ENCODE measurements at places on chromosomes 2 and 18. TPM values are rescaled to one million over a fixed set of nuclear protein-coding genes. Genes with fewer than 3 reads are reported as not detected.

Gene MDH1B
- total RNA-seq, result 1.3 TPM

Gene DSEL
- 55.2 TPM for total RNA-seq

Gene E2F6
- 22.0 TPM for total RNA-seq

Gene KHK
- total RNA-seq, result 5.3 TPM

Gene RAB17
- total RNA-seq, result 4.6 TPM

GRCh38 chr2:10775021-10775780, 37.4 kb downstream of the PDIA6 start:
- no peaks in the 10 kb centered on the region for H3K27me3 ChIP-seq
- no peak for DNase-seq
- H3K4me3 ChIP-seq, result no peak overlapping the region

GRCh38 chr18:58272209-58272608, 228.2 kb downstream of the NEDD4L start:
- no peaks in the 10 kb centered on the region for H3K4me1 ChIP-seq
- H3K27ac ChIP-seq, result no peak overlapping the region
- no peaks in the 10 kb centered on the region for H3K27me3 ChIP-seq
- no peak for DNase-seq
- no peak overlapping the region for H3K4me3 ChIP-seq

- H3K4me1 ChIP-seq, result no peaks in the 10 kb centered on the region
- no peak overlapping the region for H3K4me3 ChIP-seq
- H3K27ac ChIP-seq, result no peak overlapping the region
Measured at GRCh38 chr18:2602844-2603243, 31.5 kb downstream of the NDC80 start.

DNA sequence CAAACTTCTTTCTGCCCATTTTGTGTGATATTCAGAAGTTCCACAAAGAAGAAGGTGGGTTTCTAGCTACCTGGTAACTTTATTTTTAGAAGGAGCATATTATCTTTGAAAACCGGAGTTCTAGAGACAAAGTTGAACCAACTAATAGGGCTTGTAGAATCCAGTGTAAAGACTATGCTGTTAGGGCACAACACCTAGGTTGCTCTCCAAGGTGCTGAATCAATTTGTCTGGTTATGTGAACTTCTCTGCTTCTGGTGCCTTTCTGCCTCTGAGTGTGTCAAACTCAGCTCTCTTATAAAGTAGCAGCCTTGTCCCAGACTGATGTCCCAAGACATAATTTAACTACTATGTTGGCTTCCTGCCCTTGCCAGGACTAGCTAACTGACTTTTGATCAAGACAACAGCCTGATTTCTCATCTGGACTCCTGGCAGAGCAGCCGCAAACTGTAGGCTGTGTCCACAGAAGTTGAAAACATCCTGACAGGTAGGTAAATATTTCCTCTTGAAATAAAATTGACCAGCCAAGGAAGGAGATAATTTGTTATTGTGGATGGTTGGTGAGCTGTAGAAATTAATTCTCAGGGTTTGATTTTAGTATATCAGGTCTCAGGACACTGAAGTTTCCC, 119.4 kb downstream of the CYRIA start:
- DNase-seq, result no peak
- no peaks in the 10 kb centered on the region for H3K36me3 ChIP-seq
- H3K27ac ChIP-seq, result no peak overlapping the region
- no peaks in the 10 kb centered on the region for H3K27me3 ChIP-seq
- H3K4me3 ChIP-seq, result no peak overlapping the region

DNA sequence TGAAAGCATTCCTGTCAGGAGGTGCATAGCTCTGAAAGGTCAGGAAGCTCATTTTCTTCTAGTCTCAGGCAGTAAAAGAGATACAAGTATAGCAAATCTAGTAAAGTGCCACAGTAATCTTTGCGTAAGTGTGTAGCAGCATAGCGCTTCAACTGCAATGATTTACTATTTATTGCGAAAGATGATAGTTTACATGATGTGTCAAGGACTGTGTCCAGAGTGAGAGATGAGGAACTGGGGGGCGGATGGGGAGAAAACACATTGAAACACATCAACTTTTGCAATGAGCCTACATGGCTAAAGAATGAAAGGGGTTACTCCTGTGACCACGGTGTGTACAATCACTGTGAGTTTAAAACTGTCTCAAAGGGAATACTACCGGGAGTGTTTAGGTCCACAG, 644.4 kb downstream of the GALR1 start:
- no peaks in the 10 kb centered on the region for H3K4me1 ChIP-seq
- H3K27ac ChIP-seq, result no peak overlapping the region
- no peak overlapping the region for H3K4me3 ChIP-seq
- H3K36me3 ChIP-seq, result no peaks in the 10 kb centered on the region
- DNase-seq, result no peak
- H3K27me3 ChIP-seq, result no peaks in the 10 kb centered on the region

DNA sequence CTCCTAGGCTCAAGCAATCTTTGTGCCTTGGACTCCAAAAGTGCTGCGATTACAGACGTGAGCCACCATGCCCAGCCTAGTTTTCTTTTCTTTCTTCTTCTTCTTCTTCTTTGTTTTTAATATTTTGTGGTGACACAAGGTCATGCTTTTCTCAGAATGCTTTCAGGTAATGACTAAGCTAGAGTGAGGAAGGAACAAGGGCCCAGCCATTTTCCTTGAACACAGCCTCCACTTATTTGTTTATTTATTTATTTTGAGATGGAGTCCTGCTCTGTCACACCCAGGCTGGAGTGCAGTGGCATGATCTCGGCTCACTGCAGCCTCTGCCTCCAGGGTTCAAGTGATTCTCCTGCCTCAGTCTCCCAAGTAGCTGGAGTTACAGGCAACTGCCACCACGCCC, 74.3 kb upstream of the ST3GAL5 start:
- H3K4me1 ChIP-seq, result no peaks in the 10 kb centered on the region
- no peaks in the 10 kb centered on the region for H3K36me3 ChIP-seq
- DNase-seq, result no peak
- no peaks in the 10 kb centered on the region for H3K27me3 ChIP-seq
- no peak overlapping the region for H3K4me3 ChIP-seq

DNA sequence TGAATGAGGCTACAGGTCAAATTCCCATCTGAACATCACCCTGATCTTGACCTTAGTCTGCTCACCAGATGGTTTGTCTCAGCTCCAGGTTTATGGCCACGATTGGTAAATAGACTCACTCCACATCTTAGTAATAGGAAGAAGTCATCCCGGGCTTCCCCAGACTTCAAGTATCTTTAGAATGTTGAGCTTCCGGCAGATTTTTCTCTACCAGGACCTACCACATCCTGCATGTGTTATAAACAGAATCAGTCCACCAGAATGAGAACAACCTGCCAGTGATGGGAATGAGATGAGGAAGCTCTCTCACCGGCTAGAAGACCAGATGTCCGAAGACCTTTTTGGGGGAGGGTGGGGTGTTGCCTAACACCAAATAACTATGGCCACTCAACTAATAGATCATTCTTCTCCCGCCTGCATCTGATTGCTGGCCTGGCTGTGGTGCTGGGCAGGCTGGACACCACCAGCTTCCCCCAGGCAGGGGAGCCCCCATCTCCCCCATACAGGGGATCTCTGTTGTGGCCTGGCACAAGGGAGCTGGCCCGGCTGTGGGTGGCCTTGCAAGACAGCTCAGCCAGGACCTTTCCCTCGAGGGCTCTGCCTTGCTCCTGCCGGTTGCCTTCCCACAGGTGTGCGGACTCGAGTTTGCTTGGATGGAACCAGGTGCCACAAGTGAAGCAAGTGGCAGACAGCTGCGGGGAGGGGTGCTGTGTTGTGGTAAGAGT, 88.5 kb downstream of the SH3RF3 start:
- H3K27ac ChIP-seq, result no peak overlapping the region
- DNase-seq, result no peak
- H3K4me1 ChIP-seq, result peaks cover 7% of the 10 kb centered on the region
- no peaks in the 10 kb centered on the region for H3K27me3 ChIP-seq
- no peak overlapping the region for H3K4me3 ChIP-seq
- no peaks in the 10 kb centered on the region for H3K36me3 ChIP-seq

GRCh38 chr2:102284611-102285010, 26.8 kb upstream of the IL1RL1 start:
- no peaks in the 10 kb centered on the region for H3K36me3 ChIP-seq
- no peak for DNase-seq
- H3K27me3 ChIP-seq, result no peaks in the 10 kb centered on the region
- no peaks in the 10 kb centered on the region for H3K4me1 ChIP-seq
- H3K4me3 ChIP-seq, result no peak overlapping the region
- H3K27ac ChIP-seq, result no peak overlapping the region

DNA sequence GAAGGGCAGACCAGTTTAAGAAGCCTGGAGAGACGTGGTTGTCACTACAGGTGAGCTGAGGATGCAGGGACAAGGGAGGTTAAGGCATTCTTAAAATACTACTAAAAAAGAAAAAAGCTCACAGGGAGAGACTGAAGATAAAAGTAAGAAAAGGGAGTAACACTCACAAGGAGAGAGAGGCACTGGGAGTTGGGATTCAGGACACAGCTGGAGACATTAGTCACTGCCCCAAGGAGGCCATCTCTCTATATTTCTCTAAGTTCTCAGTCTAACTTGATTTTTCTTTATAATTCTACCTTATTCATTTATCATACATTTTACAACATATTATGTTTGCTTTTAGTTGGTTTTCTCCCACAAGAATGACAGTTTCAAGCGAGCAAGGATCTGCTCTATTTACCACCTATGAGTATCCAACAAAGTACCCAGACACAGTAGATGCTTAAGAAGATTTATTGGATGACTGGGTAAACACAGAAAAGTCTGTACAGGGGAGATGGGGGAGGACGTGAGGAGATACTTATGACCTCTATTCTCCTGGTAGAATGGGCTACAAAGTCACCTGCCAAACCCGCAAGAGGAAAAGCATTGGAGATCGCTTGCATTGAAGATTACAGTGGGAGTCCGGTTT, 2.2 kb downstream of the SERPINE2 start:
- DNase-seq, result no peak
- H3K27ac ChIP-seq, result no peak overlapping the region
- H3K27me3 ChIP-seq, result no peaks in the 10 kb centered on the region
- H3K4me1 ChIP-seq, result no peaks in the 10 kb centered on the region
- no peak overlapping the region for H3K4me3 ChIP-seq

- no peak overlapping the region for H3K27ac ChIP-seq
- H3K4me3 ChIP-seq, result no peak overlapping the region
- no peaks in the 10 kb centered on the region for H3K4me1 ChIP-seq
- no peaks in the 10 kb centered on the region for H3K27me3 ChIP-seq
- no peak for DNase-seq
- H3K36me3 ChIP-seq, result no peaks in the 10 kb centered on the region
Measured at GRCh38 chr2:105068387-105068786, 30.5 kb downstream of the MRPS9 start.

GRCh38 chr2:96315400-96316071, 9.6 kb upstream of the ITPRIPL1 start:
- H3K27ac ChIP-seq, result no peak overlapping the region
- DNase-seq, result no peak
- H3K36me3 ChIP-seq, result no peaks in the 10 kb centered on the region

- H3K36me3 ChIP-seq, result no peaks in the 10 kb centered on the region
- H3K4me1 ChIP-seq, result no peaks in the 10 kb centered on the region
- DNase-seq, result no peak
- no peak overlapping the region for H3K27ac ChIP-seq
- no peak overlapping the region for H3K4me3 ChIP-seq
Measured at GRCh38 chr2:142880279-142880678, 2.8 kb downstream of the KYNU start.

DNA sequence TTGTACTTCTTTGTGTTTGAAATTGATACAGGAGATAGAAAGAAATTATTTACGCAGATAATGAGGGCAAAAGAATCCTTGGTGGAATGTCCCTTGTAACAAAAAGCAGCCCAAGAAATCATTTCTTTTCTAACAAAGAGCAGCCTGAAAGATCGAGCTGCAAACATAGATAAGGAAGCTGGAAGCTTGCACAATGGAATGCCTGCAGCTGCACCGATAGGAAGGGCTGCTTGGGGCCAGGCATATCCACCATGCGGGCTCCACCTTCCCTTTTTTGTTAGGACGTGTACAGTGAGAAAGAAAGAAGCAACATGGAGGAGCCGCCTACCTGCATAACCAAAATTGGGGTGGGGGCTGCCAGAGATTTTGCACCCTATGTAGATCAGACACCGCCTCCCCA, 568.7 kb downstream of the METTL4 start:
- H3K4me1 ChIP-seq, result no peaks in the 10 kb centered on the region
- H3K36me3 ChIP-seq, result no peaks in the 10 kb centered on the region
- no peak for DNase-seq
- no peaks in the 10 kb centered on the region for H3K27me3 ChIP-seq
- no peak overlapping the region for H3K4me3 ChIP-seq

GRCh38 chr2:196783431-196784094, 15.9 kb downstream of the GTF3C3 start:
- no peaks in the 10 kb centered on the region for H3K4me1 ChIP-seq
- no peaks in the 10 kb centered on the region for H3K36me3 ChIP-seq
- DNase-seq, result no peak
- H3K27me3 ChIP-seq, result no peaks in the 10 kb centered on the region
- no peak overlapping the region for H3K27ac ChIP-seq

DNA sequence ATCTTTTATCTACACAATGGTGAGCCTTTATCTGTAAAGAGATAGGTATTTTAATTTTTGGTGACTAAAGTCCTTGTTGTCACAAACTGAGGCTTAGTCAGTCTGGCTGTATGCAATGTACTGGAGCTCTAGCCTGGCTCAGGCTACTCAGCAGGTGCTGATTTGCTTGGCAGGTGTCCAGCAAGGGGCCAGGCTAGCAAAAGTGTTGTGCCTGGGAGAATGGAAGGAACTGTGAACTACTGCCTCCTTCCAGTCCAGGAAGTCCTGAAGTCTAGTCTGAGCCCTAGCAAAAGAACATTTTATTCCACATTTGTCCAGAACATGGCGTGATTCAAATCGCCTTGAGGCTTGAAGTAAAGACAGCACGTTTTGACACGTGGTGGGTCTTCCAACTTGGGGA, 260.5 kb downstream of the CCDC85A start:
- no peak overlapping the region for H3K27ac ChIP-seq
- H3K4me3 ChIP-seq, result no peak overlapping the region
- no peak for DNase-seq
- no peaks in the 10 kb centered on the region for H3K4me1 ChIP-seq

- H3K4me1 ChIP-seq, result no peaks in the 10 kb centered on the region
- no peaks in the 10 kb centered on the region for H3K36me3 ChIP-seq
- DNase-seq, result no peak
- H3K27me3 ChIP-seq, result no peaks in the 10 kb centered on the region
Measured at GRCh38 chr2:161980976-161981375, 93.0 kb downstream of the DPP4 start.

All from uterus (tissue), 4 donors.